ENCODE measurements at places on chromosomes 2 and 18.

DNA sequence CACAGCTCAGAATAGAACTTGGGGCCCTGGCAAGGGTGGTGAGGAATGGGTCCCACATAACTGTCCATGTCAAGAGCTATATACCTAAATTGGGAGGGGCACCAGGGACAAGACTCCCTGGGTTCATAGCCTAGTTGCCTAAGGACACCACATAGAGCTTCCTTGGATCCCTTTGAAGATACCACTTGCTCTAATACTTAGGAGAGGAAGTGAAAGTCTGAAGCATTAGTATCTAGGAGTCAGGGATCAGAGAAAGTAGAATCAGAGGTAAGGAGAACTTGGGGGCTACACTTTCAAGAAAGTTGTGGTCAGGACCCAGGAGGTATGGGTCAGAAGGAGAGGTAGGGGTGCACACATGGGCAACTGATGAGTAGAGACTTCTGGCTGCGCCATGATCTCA is 318.2 kb upstream of the SLC39A10 start:
- DNase-seq: no peak

DNA sequence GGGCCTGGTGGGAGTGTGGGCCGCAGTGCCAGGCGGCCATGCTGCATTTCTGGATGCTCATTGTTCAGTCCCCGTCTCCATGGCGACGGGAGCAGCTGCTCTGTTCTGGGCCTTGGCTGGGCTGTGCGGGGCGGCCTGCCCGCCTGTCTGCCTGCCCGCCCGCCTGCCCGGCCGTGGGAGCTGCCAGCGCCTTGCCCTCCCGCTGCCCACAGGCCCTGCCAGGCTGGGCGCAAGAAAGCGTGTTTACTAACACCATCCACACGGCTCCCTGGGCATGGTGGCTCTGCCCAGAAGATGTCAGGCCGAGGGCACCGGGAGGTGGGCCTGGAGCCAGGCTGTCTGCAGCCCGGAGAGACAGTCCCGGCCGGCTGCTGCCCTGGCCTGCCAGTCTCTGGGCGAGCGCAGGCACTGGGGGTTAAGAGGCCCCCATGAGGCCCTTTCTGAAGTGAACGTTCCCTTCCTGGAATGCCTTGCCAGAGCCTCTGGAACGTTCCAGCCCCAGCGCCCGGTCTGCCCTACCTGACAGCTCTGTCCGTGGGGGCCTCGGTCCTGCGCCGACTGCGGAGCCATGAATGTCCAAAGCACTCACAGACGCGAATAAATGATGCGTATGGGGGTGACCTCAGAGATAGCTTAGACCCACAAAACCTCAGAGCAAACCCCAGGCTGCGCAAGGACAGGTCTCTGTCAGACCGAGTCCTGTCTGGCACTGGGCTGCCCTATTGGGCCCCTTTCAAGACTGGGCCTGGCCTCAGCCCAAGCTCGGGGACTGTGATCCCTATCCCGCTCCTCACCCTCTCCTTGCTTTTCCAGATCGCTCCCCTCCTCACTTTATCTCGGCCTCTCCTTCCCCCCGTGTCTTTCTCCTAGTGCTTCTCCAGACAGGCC is 44.3 kb downstream of the MYCN start:
- no peak for DNase-seq

- no peak for DNase-seq
Observed at GRCh38 chr2:227545990-227546389, 52.7 kb upstream of the SCYGR2 start.

GRCh38 chr18:42340423-42341009 is 385.5 kb downstream of the PIK3C3 start:
- no peak for DNase-seq

DNA sequence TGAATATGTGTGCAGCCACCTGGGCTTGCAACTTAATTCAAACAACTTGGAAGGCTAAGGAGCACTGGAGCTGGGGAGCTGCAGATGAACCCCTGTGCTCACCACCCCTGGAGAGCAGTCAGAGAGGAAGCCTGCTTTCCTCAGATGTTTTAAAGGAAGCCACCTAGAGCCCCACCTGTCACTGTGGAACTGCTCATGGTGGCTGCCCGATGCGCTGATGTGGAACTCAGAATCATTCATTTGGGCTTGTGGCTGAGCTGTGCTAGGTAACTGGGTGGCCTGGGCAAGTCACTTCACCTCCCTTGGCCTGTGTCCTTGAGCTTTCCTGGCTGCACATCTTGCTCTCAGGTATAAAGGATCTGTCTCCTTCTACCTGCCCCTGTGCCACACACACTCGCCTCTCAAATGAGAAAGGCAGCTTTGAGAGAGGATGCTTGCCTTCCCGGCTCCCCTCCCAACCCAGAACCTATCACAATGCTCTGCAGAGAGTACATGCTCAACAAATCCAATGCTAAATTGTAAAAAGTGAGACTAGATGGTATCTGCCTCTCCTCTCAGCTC is 41.3 kb downstream of the BCL11A start:
- DNase-seq: no peak

DNA sequence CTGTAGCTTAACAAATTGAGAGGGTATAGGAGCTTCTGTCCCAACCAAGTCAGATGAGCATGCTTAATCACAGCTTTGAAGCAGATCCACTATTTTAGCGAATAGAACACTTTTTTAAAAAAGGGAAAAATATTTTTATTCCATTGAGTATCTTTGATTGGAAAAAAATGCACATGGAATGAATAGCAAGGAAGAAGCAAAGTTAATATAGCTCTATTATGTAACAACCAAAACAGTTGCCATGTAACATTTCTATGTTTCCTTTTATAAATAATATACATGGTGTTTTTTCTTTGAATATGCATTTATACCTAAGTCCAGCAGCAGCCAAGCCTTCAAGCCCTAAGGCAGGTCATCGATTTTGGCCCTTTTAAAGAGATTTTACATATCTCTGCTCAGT is 21.4 kb upstream of the SPTBN1 start:
- no peak for DNase-seq

DNA sequence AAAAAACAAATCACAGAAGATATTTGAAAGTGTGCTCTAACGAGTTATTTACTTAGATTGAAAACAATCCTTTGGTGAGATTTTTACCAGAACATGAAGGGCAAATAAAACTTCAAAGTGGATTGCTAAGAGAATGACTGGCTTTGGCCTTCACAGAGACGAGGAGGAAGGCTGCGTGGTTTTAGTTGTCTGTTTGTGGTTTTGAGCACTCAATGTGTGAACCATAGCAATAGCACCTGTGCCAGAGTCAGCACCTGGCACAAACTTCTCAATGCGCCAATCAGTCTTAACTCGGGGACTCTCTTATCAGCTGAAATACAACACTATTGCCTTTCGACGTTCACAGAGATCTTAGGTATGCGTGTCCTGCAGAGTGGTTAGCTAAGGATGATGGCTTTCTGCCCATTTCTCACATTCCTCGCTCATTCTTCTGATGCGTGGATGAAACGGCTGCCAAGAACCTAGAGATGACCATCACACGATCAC is 70.0 kb downstream of the MBP start:
- DNase-seq: no peak

- no peak for DNase-seq
Observed at GRCh38 chr18:62935994-62936393, 220.7 kb downstream of the PHLPP1 start.

DNA sequence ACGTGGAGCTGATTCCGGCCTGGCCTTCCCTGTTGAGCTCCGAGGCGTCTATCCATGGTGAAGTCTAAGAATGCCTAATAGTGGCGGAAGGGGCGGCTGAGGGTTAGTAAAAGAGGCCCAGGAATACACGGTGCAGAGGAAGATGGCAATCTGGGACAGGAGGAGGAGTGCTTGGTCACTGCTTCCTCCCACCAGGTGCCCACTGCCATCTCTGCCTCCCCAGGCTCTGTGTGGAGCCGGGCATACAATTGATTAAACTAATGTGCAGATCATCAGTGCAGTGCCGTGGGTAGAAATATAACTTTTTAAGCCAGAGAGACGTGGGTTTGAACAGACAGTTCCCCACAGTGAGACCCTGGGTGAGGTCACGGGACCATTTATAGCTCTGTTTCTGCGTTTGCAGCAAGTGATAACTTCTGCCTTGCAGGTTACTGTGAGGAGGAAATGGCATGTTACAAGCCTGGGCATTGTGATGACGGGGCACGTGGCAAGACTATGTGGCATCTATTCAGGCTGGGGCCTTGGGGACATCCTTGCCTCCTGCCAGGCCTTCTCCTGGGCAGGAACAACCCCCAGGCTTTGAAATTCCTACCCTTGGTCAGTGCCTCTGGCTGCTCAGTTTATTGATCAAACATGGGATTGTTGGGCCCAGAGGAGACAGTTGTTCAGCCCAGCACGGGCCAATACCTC is 204.9 kb downstream of the ASB1 start:
- DNase-seq: no peak
